Spleen (tissue), 13 donors: ENCODE measurements at places on chromosomes 7 and 10.

- H3K36me3 ChIP-seq: peaks cover 86% of the 10 kb centered on the region
- no peak overlapping the region for H3K4me3 ChIP-seq
- no peaks in the 10 kb centered on the region for H3K4me1 ChIP-seq
- H3K27me3 ChIP-seq: no peaks in the 10 kb centered on the region
- H3K27ac ChIP-seq: no peak overlapping the region
- DNase-seq: no peak
Observed at GRCh38 chr7:116249969-116250553, 39.7 kb downstream of the TES start.

DNA sequence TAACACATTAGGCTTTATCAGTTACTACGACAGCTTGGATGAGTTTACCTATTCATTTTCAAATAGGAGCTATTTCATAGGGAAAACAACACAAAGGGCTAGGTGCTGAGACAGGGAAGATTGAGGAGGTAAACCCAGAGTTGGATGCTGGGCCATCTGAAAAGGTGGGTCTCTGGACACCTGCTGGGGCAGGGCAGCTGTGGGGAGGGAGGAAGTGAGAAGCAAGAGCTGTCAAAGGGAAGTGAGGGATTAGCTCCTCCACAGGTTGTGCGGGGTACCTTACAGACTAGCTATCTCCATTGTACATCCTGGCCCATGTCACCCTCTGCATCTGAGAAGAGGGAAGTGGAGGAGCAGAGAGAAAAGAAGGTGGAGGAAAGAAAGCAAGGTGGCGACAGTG is 48.9 kb downstream of the BLNK start:
- no peaks in the 10 kb centered on the region for H3K27me3 ChIP-seq
- H3K4me3 ChIP-seq: no peak overlapping the region
- peaks cover 35% of the 10 kb centered on the region for H3K36me3 ChIP-seq
- DNase-seq: no peak

DNA sequence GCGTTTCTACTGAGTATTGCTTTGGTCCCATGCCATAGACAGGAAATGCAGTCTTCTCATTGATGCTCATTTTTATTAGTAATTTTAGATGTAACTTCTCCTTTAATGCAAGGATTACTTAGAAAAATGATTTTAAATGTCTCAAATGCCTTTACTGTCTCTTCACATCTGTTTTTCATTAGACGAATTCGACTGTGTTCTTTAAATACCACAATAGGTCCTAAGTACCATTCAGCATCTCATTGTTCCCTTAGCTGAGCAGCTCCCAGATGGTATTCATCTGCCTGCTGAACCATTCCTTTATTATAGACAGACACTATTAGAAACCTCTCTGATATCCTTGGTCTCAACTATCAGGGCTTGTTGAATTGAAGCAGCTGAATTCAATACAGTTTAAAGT is 113.6 kb downstream of the LSMEM1 start:
- H3K27me3 ChIP-seq: no peaks in the 10 kb centered on the region
- H3K36me3 ChIP-seq: no peaks in the 10 kb centered on the region
- no peak overlapping the region for H3K27ac ChIP-seq
- no peak for DNase-seq
- no peaks in the 10 kb centered on the region for H3K4me1 ChIP-seq

- no peaks in the 10 kb centered on the region for H3K27me3 ChIP-seq
- H3K4me1 ChIP-seq: no peaks in the 10 kb centered on the region
- H3K4me3 ChIP-seq: no peak overlapping the region
- no peak for DNase-seq
Observed at GRCh38 chr7:7908622-7909145, 59.9 kb upstream of the GLCCI1 start.

DNA sequence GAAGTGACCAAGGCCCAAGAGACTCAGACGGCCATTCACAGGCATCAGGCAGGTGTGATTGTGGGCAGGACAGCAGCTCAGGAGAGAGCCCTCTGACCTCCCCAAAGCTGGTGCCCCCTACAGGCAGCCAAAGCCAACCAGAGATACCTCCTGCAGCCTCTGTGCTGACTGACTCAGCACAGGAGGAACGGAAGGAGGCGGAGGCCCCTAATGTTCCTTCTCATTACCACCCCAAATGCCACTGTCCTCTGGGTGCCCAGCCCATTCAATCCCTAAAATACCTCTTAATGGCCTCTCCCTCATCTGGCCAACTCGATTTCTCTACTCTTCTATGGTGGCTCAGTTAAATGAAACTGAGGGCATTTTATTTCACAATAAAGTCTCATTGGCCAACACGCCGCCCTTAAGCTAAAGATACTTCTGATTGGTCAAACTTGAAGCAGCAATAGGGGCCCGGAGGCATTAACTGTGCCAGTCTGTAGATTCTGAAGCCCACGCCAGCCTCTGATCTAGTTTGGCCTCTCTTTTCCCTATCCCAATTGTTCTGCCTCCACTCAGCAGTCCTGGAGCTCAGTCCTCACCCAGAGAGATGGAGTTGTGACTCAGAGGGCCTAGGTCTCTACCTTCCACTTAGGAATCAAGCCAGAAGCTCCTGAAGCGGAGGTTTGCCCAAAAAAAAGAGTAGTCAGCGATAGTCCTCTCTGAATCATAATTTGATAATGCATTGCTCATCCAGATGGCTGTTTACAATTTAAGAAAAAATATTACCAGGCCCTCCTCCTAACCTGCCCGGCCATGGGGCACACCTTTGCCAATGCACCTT is 1.2 kb downstream of the CYREN start:
- peaks cover 56% of the 10 kb centered on the region for H3K4me1 ChIP-seq
- H3K36me3 ChIP-seq: peaks cover 42% of the 10 kb centered on the region
- H3K4me3 ChIP-seq: peak overlapping the region; percentile 63
- H3K27me3 ChIP-seq: no peaks in the 10 kb centered on the region
- peak overlapping the region; percentile 98 for H3K27ac ChIP-seq

- no peaks in the 10 kb centered on the region for H3K4me1 ChIP-seq
- no peak overlapping the region for H3K4me3 ChIP-seq
- no peaks in the 10 kb centered on the region for H3K36me3 ChIP-seq
- DNase-seq: no peak
- H3K27ac ChIP-seq: no peak overlapping the region
- H3K27me3 ChIP-seq: no peaks in the 10 kb centered on the region
Observed at GRCh38 chr7:147798001-147798400, 792.6 kb upstream of the C7orf33 start.

DNA sequence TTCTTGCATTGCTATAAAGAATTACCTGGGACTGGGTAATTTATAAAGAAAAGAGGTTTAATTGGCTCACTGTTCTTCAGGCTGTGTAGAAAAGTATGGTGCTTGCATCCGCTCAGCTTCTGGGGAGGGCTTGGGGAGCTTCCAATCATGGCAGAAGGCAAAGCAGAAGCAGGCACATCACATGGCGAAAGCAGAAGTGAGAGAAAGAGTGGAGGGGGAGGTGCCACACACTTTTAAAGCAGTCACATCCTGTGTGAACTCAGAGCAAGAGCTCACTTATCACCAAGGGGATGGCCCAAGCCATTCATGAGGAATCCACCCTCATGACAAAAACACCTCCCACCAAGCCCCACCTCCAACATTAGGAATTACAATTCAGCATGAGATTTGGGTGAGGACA is 303.5 kb downstream of the OTUD1 start:
- H3K27ac ChIP-seq: no peak overlapping the region
- no peaks in the 10 kb centered on the region for H3K36me3 ChIP-seq
- H3K4me1 ChIP-seq: no peaks in the 10 kb centered on the region
- H3K4me3 ChIP-seq: no peak overlapping the region
- H3K27me3 ChIP-seq: no peaks in the 10 kb centered on the region
- no peak for DNase-seq

- no peaks in the 10 kb centered on the region for H3K36me3 ChIP-seq
- H3K4me1 ChIP-seq: no peaks in the 10 kb centered on the region
- no peak overlapping the region for H3K4me3 ChIP-seq
- DNase-seq: no peak
- no peak overlapping the region for H3K27ac ChIP-seq
Observed at GRCh38 chr7:4159154-4159501, 523.0 kb upstream of the FOXK1 start.

DNA sequence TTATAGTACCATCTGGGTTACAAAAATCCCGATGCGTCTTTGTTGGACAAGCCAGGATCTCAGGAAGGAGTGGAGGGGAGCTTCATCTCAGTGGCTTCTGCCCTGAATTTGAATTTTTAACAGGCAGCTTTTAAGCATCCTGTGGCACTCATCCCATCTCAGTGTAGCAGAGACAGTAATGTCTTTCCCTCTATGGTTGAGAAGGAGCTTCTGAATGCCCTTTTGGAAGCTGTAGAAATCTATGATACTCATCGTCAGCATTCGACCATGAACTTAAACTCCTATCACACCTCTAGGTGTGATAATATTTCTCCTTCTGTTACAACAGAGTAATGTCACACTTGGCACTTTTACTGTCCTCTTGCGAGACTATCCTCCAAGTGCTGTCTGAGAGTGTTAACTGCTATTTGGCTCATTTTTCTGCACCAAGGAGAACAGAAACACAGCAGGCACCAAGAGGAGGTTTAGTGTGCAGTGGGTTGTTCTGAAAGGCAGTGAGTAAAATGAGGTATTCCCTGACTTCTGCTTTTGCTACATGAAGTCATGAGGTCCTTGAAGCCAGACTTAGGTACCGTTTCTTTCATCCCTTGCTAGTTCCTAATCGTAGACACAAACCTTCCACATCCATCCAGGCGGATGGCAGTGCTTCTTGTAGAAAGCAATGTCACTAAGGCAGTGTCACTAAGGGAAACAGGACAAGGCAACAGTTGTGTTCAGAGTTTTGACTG is 177.4 kb downstream of the CELF2 start:
- no peaks in the 10 kb centered on the region for H3K27me3 ChIP-seq
- DNase-seq: no peak
- H3K4me1 ChIP-seq: peaks cover 100% of the 10 kb centered on the region
- H3K27ac ChIP-seq: no peak overlapping the region
- H3K36me3 ChIP-seq: no peaks in the 10 kb centered on the region

GRCh38 chr7:104643587-104644217 is 315.3 kb downstream of the LHFPL3 start:
- no peak overlapping the region for H3K27ac ChIP-seq
- H3K4me3 ChIP-seq: no peak overlapping the region
- no peaks in the 10 kb centered on the region for H3K36me3 ChIP-seq
- H3K27me3 ChIP-seq: peaks cover 21% of the 10 kb centered on the region

- peaks cover 28% of the 10 kb centered on the region for H3K4me1 ChIP-seq
- H3K27ac ChIP-seq: no peak overlapping the region
- DNase-seq: no peak
- H3K27me3 ChIP-seq: no peaks in the 10 kb centered on the region
- H3K4me3 ChIP-seq: no peak overlapping the region
Observed at GRCh38 chr7:130383187-130383980, 3.1 kb downstream of the CPA1 start.

- no peak overlapping the region for H3K27ac ChIP-seq
Observed at GRCh38 chr10:15149042-15149771, 19.3 kb downstream of the NMT2 start.

- peak; percentile 62 for DNase-seq
- no peaks in the 10 kb centered on the region for H3K27me3 ChIP-seq
Observed at GRCh38 chr10:124595143-124595883, 133.7 kb downstream of the LHPP start.

DNA sequence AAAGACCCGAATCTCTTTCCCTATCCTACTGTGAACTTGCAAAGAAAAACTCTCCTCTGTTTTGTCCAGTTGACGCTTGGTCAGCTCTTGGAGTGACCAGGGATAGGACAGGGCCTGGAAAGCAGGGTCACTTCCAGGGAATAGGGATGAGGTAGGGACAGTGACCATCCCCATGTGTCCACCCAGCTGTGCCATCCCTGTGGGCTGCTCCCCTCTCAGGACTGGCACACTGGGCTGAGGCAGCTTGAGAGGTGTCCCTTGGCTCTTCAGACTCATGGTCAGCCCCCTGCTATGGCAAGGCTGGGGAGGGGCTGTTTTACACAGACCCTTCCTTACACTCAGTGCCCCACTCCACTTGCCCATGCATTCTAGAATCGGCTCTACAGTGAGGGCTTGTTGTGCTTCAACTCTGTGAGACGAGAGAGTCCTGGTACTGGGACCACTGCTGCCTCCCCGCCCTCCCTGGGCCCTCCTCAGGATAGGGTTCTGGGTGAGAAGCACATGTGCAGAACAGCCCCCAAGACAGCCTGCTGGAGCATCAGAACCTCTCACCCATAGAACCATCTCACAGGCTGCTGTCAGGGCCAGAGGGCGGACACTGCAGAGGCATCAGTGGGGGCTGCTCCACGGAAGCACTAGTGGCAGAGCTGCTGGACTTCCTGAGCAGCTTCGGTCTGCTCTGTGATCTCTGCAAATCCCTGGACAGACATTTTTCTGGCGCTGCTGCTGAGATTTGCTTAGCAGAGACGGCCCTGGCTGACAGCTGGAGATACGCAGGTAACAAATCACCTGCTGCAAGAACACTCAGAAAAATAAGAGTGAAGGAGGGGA is 202.8 kb upstream of the CXCL12 start:
- H3K27me3 ChIP-seq: no peaks in the 10 kb centered on the region
- no peaks in the 10 kb centered on the region for H3K36me3 ChIP-seq
- no peak overlapping the region for H3K4me3 ChIP-seq
- DNase-seq: no peak
- H3K4me1 ChIP-seq: no peaks in the 10 kb centered on the region
- no peak overlapping the region for H3K27ac ChIP-seq

DNA sequence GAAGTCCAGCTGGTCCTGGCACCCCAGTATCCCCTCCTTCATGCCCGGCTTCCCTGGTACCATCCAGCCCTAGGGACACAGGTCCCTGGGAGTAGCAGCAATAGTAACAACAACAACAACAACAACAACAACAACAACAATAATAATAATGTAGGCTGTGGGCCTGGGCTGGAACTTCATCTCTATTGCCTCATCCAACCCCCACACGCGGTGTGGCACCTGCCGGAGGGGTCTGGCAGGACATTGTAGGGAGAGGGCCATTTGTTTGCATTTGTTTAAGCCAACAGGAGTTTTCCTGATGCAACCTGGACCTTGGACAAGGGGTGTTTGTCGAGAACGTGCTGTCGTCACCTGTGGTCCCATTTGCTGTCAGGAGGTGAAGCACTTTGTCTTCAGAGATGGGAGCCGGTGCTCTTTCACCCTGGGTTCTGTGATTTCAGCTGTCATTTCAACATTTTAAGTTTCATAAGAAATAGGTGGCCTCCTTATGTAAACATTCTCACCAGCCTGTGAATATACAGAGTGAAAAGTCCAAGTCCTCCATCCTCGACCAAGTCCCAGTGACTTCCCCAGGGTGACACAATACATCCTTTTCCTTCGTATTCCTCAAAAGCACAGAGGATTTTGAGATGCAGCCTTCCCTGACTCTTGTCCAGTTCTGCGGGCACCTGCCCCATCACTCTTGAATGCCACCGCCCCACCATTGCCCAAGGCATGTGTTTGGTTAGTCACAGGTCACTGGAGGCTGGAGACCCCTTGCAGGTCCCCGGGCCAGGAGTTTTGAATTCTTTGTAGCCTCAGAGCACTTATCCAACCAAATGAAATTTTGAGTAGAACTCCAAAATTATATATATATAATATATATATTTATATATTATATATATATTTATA is 9.2 kb downstream of the LHPP start:
- no peaks in the 10 kb centered on the region for H3K27me3 ChIP-seq
- no peaks in the 10 kb centered on the region for H3K36me3 ChIP-seq
- H3K4me1 ChIP-seq: peaks cover 4% of the 10 kb centered on the region
- no peak overlapping the region for H3K27ac ChIP-seq
- H3K4me3 ChIP-seq: no peak overlapping the region

GRCh38 chr7:23472956-23473843 is 2.9 kb upstream of the IGF2BP3 start:
- no peak overlapping the region for H3K27ac ChIP-seq
- peaks cover 100% of the 10 kb centered on the region for H3K27me3 ChIP-seq
- no peak overlapping the region for H3K4me3 ChIP-seq
- H3K4me1 ChIP-seq: peaks cover 44% of the 10 kb centered on the region
